ENCODE measurements at places on chromosomes 5 and 9.

GRCh38 chr5:37754976-37755375 is 84.9 kb downstream of the GDNF start:
- no peak for DNase-seq

DNA sequence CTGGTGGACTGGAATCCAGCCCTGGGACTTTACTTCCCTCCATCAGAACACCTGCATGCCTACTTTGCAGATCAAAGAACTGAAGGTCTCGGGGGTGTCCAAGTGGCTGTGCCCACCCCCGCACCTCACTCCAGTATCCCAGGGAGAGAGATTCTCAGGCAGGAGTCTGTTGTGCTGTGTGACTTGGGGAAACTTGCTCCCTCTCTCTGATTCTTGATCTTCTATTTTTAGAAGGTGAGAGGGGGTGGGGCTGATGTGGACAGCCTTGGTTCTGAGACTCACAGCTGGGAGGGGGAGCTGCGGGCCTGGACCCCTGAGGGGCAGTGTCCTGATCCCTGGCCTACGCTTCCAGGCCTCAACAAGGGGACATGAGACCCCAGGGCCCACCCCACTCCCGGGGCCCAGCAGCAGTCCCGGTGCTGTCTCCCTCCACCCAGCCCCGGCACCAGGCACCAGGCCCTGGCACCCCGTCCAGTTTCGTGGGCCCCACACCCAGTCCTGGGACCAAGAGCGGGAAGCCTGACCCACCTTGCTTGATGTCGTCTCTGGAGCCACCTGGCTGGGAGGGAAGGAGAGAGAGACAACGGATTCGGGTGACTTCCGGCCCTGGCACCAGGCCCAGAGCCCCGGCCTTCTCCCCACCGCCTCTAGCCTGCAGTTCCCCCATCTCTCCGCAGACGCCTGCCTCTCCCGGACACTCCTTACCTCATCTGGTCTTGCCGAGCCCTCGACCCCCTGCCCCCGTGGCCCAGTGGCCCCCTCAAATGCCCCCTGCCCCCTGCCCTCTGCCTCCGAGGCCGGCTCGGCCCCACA is 74.0 kb upstream of the SPTLC1 start:
- no peak for DNase-seq

GRCh38 chr5:3778000-3778550 is 182.4 kb downstream of the IRX1 start:
- no peak for DNase-seq

- DNase-seq, result no peak
Measured at GRCh38 chr5:160966921-160967320, 114.9 kb upstream of the ATP10B start.

DNA sequence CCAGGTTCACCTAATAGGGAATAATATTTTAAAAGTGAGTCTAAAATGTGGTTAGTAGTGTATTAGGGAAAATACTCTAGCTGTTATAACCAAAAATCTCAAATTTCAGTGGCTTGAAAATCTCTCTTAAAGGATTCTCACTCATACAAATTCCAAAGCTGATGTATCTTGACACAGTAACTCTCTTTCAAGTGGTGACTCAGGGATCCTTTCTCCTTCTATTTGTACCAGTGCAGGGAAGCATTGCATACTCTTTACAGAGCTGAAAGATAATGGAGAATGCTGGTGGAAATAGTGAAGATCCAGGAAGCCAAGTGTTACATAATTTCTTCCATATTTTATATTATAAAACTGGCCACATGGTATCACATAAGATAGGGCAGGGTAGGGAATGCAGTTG is 560.2 kb upstream of the CDH9 start:
- no peak for DNase-seq

DNA sequence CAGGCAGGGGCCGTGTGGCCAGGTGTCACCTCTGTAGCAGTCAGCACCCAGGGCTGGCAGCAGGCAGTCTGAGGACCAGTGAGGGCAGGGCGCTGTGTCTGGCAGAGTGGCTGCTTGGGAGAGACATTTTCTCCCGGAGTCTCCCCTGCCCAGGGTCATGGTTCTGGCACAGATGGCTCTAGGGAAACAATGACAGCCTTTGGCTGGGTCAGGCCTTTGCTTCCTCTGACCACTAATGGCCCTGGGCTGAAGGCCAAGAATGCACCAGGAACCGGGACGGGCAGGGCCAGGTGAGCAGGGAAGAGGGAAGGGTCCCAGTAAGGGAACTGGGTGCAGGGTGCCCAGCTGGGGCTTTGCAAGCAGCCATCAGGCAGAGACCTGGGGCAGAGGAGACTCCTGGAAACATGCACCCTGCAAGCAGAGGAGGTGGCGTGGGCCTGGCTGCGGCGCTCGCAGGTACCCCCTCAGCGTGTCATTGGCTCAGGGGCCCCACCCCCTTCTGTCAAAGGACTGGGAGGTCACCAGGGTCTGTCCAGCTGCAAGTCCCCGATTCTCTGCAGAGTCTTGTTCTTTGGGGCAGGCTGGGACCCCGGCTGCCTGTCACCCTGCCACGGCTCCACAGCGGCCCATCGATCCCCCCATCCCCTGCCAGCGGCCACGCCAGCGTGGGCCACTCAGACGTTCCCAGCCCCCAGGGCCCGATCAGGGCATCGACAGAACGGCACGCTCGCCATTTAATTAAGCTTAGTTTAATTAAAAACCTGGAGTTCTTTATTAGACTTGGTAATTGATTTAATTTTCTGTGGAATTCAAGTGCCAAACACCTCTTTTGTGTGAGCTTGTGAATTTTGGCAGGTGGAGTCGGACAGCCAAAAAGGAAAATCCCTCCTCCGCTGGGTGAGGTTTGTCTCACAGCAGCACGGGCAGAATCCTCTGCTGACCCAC is 18.9 kb upstream of the TMEM250 start:
- DNase-seq, result no peak

GRCh38 chr9:690517-691111 is 150.9 kb upstream of the DMRT1 start:
- no peak for DNase-seq

- no peak for DNase-seq
Measured at GRCh38 chr5:67393211-67393610, 196.6 kb upstream of the CD180 start.
